ENCODE measurements at places on chromosomes 6 and 20.

GRCh38 chr20:12835999-12836398 is 172.8 kb upstream of the SPTLC3 start:
- H3K4me3 ChIP-seq, result no peak overlapping the region
- no peaks in the 10 kb centered on the region for H3K4me1 ChIP-seq
- H3K36me3 ChIP-seq, result no peaks in the 10 kb centered on the region
- no peak overlapping the region for H3K27ac ChIP-seq

- H3K27ac ChIP-seq, result peak overlapping the region; percentile 18
- no peak overlapping the region for H3K4me3 ChIP-seq
- DNase-seq, result no peak
- no peaks in the 10 kb centered on the region for H3K36me3 ChIP-seq
Observed at GRCh38 chr6:41022294-41022693, 16.7 kb downstream of the UNC5CL start.

GRCh38 chr6:8066108-8066507 is 1.9 kb upstream of the BLOC1S5 start:
- no peaks in the 10 kb centered on the region for H3K27me3 ChIP-seq
- H3K27ac ChIP-seq, result no peak overlapping the region
- no peak for DNase-seq
- H3K36me3 ChIP-seq, result no peaks in the 10 kb centered on the region

GRCh38 chr20:21322921-21323331 is 19.8 kb downstream of the XRN2 start:
- DNase-seq, result no peak
- no peak overlapping the region for H3K27ac ChIP-seq
- H3K4me3 ChIP-seq, result no peak overlapping the region
- peaks cover 54% of the 10 kb centered on the region for H3K4me1 ChIP-seq
- H3K36me3 ChIP-seq, result no peaks in the 10 kb centered on the region

DNA sequence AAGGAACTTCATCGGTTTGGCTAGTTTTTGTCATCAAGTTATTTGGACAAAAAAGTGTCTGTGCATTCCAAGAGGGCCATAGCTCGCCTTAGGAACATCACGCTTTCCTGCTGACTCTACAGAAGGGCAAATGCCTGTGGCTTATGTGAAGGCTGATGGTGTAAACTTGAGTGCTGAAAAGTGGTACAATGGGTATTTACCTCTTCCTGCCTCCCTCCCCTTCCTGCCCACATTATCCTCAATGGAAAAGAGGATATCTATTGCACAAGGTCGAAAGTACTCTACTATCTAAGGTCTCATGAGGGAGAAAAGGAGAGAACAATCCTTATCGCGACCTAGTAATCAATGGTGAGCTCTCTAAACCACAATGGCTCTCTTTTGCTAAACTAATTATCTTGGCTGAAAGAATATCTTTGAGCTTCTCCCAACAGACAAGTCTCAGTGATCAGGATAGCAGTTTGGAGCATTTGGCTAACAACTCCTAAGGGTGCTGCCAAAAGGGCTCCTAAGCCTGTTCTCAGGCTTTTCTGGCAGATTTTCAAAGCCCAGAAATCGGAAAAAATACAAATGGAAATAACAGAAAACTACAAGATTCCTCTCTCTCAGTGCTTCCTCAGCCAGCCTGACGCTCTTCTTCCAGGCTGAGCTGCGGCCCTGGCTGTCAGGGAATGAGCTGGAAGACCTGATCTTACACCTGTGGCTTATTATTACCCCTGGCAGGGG is 42.6 kb upstream of the ENPP1 start:
- H3K36me3 ChIP-seq, result no peaks in the 10 kb centered on the region
- no peak overlapping the region for H3K27ac ChIP-seq
- no peaks in the 10 kb centered on the region for H3K27me3 ChIP-seq
- no peaks in the 10 kb centered on the region for H3K4me1 ChIP-seq
- no peak overlapping the region for H3K4me3 ChIP-seq
- no peak for DNase-seq

DNA sequence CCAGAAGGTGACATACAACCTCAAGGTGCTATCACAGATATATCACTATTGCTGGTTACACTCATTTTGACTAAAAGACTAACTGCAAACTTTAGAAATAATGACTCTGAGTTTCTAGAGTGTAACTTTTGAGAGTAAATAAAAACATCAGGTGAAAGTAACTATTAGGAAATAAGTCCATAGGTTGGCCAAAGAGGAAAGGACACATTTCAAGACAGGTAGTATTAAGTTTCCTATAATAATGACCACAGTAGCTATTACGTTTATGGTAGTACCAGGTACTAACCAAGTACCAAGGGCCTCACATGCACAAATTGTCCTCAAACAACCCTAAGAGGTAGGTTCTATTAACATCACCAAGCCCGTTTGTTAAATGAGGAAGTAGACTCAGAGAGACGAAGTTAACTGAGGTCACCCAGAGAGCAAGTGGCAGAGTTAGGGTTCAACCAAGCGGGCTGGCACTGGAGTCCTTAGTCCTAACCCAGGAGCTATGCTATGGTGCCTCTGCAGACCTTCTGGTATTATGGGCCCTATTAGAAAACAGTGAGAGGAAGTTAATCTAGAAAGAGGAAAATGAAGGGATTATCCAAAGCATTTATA is 36.8 kb downstream of the HEBP2 start:
- H3K4me1 ChIP-seq, result no peaks in the 10 kb centered on the region
- no peaks in the 10 kb centered on the region for H3K36me3 ChIP-seq
- H3K27ac ChIP-seq, result no peak overlapping the region
- DNase-seq, result no peak
- no peaks in the 10 kb centered on the region for H3K27me3 ChIP-seq
- H3K4me3 ChIP-seq, result no peak overlapping the region

DNA sequence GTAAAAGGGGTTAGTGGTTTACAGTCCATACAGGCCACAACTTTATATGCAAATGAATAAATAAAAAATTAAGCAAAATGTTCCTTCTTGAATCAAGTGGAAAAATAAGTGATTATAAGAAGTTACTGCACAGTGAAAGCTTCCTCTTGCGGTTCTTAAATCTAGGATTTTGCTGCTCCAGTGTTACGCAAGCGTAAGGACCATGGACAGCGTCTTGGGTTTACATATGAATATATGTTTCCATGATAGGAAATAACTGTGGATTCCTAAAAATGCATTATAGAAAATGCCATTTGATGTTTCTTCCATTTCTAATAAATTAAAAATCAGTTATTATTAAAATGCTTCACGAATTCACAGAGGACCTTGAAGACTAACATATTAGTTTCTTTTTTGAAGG is 176.6 kb upstream of the POU3F2 start:
- H3K27me3 ChIP-seq, result no peaks in the 10 kb centered on the region
- no peak overlapping the region for H3K27ac ChIP-seq
- H3K36me3 ChIP-seq, result no peaks in the 10 kb centered on the region
- no peak for DNase-seq
- H3K4me3 ChIP-seq, result no peak overlapping the region

DNA sequence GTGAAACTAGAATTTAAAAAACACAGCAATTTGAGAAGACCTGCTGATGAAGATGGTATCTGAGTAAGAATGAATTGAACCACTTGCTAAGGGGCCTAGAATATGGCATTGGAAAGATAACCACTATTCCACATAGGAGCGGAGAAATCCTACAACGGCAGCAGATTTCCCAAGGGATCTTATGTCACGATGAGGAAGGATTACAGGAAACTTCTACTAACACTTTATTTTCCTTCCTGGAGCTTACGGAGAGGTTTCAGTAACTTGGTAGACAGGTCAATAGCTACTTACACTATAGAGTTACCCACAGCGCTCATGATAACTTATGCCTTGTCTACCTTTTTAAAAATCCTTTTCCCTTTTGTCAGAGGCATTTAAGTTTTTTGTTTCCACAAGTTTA is 11.8 kb upstream of the TCF21 start:
- no peak overlapping the region for H3K27ac ChIP-seq
- H3K36me3 ChIP-seq, result no peaks in the 10 kb centered on the region
- DNase-seq, result no peak
- no peaks in the 10 kb centered on the region for H3K27me3 ChIP-seq

DNA sequence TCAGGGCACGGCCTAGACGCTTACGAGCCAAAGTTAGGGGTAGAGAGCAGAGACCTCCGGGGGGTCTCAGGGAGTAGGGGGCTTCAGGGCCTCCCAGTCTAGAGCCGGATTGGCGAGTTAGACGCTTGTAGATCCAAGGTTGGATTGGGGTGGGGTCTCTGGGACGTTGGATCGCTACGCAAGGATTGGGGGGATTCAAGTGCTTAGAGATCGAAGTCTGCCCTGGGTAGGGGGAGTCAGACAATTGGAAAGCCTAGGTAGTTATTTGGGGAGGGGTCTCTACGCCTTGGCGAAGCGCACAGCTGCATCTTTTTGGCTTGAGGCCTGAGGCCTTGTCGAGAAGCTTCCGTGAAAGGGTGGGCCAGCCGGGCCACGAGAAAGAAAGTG is 469 bp downstream of the STX16 start:
- H3K4me1 ChIP-seq, result peaks cover 42% of the 10 kb centered on the region
- peak overlapping the region; percentile 43 for H3K4me3 ChIP-seq
- H3K36me3 ChIP-seq, result no peaks in the 10 kb centered on the region
- no peak for DNase-seq

GRCh38 chr6:164010441-164011103 is 596.1 kb downstream of the QKI start:
- no peaks in the 10 kb centered on the region for H3K4me1 ChIP-seq
- H3K36me3 ChIP-seq, result no peaks in the 10 kb centered on the region
- H3K4me3 ChIP-seq, result no peak overlapping the region
- no peak for DNase-seq

GRCh38 chr20:58841539-58842264 is 9.0 kb downstream of the GNAS-AS1 start:
- no peak for DNase-seq
- no peaks in the 10 kb centered on the region for H3K36me3 ChIP-seq
- H3K4me3 ChIP-seq, result no peak overlapping the region
- H3K4me1 ChIP-seq, result peaks cover 8% of the 10 kb centered on the region
- no peaks in the 10 kb centered on the region for H3K27me3 ChIP-seq

DNA sequence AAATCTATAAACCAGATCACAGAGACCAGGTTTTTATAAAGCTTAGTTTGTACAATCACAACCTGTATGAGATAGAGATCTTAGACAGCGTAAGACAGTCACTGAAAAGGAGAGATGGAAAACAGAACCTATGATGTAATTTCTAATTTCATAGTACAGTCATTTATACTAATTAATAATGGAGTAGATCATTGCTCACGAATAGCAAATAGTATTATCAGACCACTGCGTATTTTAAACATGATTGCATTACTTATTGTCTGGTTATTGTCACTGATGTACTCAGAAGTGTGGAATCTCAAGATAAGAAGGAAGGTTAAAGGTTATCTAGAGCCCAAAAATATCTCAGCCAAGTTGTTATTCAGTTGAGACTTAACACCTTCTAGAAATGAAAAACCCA is 115.6 kb downstream of the KHDC1L start:
- H3K36me3 ChIP-seq, result no peaks in the 10 kb centered on the region
- no peak overlapping the region for H3K27ac ChIP-seq
- no peak for DNase-seq
- no peaks in the 10 kb centered on the region for H3K27me3 ChIP-seq
- no peaks in the 10 kb centered on the region for H3K4me1 ChIP-seq
- H3K4me3 ChIP-seq, result no peak overlapping the region

DNA sequence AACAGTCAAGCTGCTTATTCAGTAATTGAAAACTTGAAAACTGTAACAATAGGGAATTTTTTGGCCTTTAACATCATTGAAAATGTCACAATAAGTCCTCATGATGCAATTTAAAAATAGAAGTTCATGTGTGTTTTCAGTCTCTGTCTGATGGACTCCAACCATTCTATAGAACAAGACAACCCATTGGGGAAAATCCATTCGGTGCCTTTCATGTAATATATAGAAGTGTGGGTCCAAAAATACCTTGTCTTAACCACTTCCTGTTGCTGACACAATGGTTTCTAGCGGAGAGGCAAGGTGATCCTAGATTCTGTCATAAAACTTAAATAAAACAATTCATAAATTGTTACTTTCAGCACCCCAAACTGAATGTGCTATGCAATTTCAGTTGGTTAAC is 1131.3 kb upstream of the MAP3K7 start:
- H3K27ac ChIP-seq, result no peak overlapping the region
- no peak for DNase-seq
- no peaks in the 10 kb centered on the region for H3K4me1 ChIP-seq
- H3K27me3 ChIP-seq, result no peaks in the 10 kb centered on the region
- H3K4me3 ChIP-seq, result no peak overlapping the region
- H3K36me3 ChIP-seq, result no peaks in the 10 kb centered on the region

DNA sequence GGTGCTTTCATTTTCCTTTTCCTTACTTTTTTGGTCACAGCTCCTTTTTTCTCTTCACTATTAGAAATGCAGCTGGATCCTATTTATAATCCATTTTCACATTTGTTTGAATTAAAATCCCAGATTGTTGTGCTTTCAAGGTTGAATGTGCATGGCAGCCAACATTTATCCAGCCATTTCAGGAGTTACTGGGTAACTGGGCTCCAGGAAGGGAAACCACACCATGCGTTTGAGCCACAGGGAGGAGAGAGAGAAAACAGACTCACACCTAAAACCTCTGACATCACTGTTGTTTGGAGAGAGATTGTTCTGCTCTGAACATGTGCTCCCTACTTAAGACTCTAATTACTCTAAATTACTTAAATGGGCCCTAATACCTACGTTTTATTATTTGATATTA is 173.4 kb downstream of the BMP2 start:
- no peak overlapping the region for H3K4me3 ChIP-seq
- no peaks in the 10 kb centered on the region for H3K27me3 ChIP-seq
- H3K4me1 ChIP-seq, result no peaks in the 10 kb centered on the region
- DNase-seq, result no peak

GRCh38 chr20:30812739-30813411 is 444.6 kb upstream of the DEFB115 start:
- H3K4me1 ChIP-seq, result no peaks in the 10 kb centered on the region
- no peak overlapping the region for H3K27ac ChIP-seq
- no peaks in the 10 kb centered on the region for H3K27me3 ChIP-seq
- no peak overlapping the region for H3K4me3 ChIP-seq
- DNase-seq, result no peak
- H3K36me3 ChIP-seq, result no peaks in the 10 kb centered on the region

GRCh38 chr6:154229786-154230185 is 126.8 kb downstream of the IPCEF1 start:
- no peaks in the 10 kb centered on the region for H3K27me3 ChIP-seq
- no peaks in the 10 kb centered on the region for H3K4me1 ChIP-seq
- DNase-seq, result no peak
- H3K4me3 ChIP-seq, result no peak overlapping the region
- H3K27ac ChIP-seq, result no peak overlapping the region

GRCh38 chr6:154164397-154164796 is 125.4 kb downstream of the OPRM1 start:
- H3K4me3 ChIP-seq, result no peak overlapping the region
- peak; percentile 42 for DNase-seq

DNA sequence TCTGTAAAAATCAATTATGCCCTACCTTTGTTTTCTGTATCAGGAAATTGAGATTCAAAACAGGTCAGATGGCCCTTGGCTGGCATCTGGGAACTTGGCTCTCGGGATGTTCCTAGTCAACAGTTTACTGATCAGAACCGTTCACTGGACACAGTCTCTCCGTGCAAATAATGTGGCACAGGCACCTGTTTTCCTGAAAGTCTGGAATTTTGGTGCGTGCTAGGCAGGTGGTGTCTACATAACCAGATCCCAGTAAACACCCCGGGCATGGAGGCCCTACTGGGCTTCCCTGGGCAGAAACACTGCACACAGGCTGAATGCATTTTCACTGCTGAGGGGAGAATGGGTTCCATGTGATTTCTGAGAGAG is 7.5 kb downstream of the SNHG17 start:
- H3K36me3 ChIP-seq, result peaks cover 7% of the 10 kb centered on the region
- no peaks in the 10 kb centered on the region for H3K27me3 ChIP-seq
- no peaks in the 10 kb centered on the region for H3K4me1 ChIP-seq
- H3K27ac ChIP-seq, result no peak overlapping the region
- DNase-seq, result no peak

GRCh38 chr6:14002176-14002947 is 77.6 kb downstream of the RNF182 start:
- no peaks in the 10 kb centered on the region for H3K27me3 ChIP-seq
- H3K27ac ChIP-seq, result no peak overlapping the region
- H3K36me3 ChIP-seq, result no peaks in the 10 kb centered on the region
- no peak for DNase-seq
- H3K4me3 ChIP-seq, result no peak overlapping the region
- H3K4me1 ChIP-seq, result no peaks in the 10 kb centered on the region
